ENCODE measurements at places on chromosomes 3 and 15. TPM values are rescaled to one million over a fixed set of nuclear protein-coding genes. Genes with fewer than 3 reads are reported as not detected.

TP53BP1 gene
- total RNA-seq, result 18.0 TPM

SYNPR gene
- 1.7 TPM for total RNA-seq

TM4SF18 gene
- 2.0 TPM for total RNA-seq

SERINC4 gene
- total RNA-seq, result not detected

SAMMSON gene
- 4.9 TPM for total RNA-seq

DNA sequence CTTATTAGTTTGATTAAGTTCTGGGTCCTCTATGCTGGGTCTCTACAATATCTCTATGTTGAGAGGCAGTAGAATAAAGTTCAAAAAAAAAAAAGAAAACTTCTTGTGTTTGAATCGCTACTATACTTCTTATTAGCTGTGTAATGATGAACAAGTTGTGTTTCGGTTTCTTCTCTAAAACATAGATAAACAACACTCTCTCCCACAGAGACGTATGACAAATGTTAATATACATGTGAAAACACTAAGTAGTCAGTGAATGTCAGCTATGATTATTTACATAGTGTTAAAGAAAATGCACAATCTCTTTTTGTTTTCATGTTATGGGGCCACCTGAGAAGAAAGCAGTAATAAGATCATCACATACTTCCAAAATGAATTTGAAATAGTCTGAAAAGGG lies 45.3 kb downstream of the ACAP2 start:
- no peak for DNase-seq
- no peaks in the 10 kb centered on the region for H3K36me3 ChIP-seq
- no peak overlapping the region for H3K27ac ChIP-seq
- H3K4me3 ChIP-seq, result no peak overlapping the region

DNA sequence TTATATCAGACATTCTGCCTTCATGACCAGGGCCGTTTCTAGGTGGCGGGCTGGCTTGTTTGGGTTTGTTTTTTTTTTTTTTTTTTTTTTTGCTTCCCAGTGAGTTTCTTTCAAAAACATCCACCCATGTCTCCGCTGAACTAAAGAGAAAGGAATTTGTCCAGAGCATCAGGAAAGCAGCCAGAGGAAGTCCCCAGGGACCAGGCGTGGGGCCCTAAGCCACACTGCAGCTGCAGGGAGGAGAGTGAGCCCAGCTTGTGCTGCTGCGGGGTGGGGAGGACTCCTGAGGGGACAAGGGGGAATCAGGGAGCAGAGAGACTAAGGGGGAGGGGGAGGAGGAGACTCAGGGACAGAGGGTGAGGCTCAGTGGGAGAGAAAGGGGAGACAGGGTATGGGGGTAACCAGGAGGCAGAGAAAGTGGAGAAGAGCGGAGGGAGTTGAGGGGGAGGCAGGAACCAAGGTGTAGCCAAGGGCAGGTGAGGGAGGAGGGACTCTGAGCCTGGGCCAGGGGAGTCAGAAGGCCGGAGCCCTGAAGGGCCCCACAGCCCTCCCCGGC lies 49.5 kb downstream of the CYP11A1 start:
- no peaks in the 10 kb centered on the region for H3K36me3 ChIP-seq
- no peak overlapping the region for H3K27ac ChIP-seq
- H3K4me1 ChIP-seq, result peaks cover 11% of the 10 kb centered on the region
- H3K4me3 ChIP-seq, result no peak overlapping the region
- peak; percentile 91 for DNase-seq
- H3K27me3 ChIP-seq, result no peaks in the 10 kb centered on the region

- peak overlapping the region; percentile 97 for H3K27ac ChIP-seq
- H3K27me3 ChIP-seq, result no peaks in the 10 kb centered on the region
- peak overlapping the region; percentile 94 for H3K4me3 ChIP-seq
- DNase-seq, result peak; percentile 88
- peaks cover 8% of the 10 kb centered on the region for H3K36me3 ChIP-seq
These were observed 672 bp downstream of the TFRC start for GRCh38 chr3:196081002-196081833.

DNA sequence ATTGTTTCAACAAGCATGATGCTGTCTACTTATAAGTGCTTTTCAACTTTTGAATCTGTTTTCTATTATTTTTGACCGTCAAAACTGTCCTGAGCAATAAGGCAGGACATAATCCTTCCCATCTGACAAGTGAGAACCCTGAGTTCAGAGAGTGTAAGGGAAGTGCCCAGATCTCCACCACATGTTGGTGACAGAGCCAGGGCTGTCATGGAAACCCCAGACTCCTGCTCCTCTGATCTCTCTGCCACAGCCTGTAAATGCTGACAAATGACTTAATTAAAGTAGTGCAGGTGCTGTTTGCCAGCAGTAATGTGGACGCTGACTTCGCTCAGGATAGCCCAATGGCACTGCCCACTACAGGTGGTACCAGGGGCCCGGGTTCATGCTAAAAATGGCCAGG lies 40.3 kb downstream of the SPSB4 start:
- H3K4me1 ChIP-seq, result peaks cover 16% of the 10 kb centered on the region
- H3K27ac ChIP-seq, result no peak overlapping the region
- no peak overlapping the region for H3K4me3 ChIP-seq
- DNase-seq, result peak; percentile 56
- no peaks in the 10 kb centered on the region for H3K36me3 ChIP-seq

DNA sequence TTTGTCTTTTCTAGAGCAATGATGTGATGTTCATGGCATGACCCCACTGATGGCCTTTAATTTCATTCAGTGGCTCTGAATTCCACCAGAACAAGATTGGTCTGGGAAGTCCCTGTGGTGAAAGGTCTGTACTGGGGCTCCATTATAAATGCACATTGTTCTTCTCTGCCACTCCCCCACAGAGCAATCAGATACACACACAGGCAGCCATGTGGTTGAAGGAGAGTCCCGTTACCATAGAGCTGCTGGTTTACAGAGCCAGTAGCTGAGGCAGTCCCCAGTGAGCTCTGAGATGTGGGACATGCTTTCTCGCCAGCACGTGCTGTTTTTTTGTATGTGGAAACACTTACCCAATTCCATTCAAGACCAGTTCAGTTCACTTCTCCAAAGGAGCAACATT lies 172.7 kb upstream of the TRIM42 start:
- no peaks in the 10 kb centered on the region for H3K4me1 ChIP-seq
- H3K4me3 ChIP-seq, result no peak overlapping the region
- no peak overlapping the region for H3K27ac ChIP-seq
- DNase-seq, result peak; percentile 50
- no peaks in the 10 kb centered on the region for H3K36me3 ChIP-seq

DNA sequence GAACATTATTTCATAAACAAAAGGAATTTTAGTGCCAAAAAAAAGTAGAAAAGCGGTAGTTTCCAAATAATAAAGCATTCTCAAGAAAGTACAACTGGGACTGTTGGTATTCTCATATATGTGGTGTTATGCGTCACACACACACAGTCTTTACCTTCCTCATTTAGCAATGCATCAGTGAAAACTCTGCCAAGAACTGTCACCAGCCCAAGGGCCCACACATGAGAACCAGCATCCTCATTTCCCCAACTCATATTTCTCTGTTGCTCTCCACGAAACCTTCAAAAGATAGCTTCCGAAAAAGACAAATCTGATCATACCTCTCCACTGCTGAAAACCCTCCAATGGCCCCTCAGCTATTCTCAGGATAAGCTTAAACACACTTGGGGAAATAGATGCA lies 150.7 kb downstream of the CADPS start:
- peaks cover 4% of the 10 kb centered on the region for H3K4me1 ChIP-seq
- no peak overlapping the region for H3K4me3 ChIP-seq
- H3K36me3 ChIP-seq, result no peaks in the 10 kb centered on the region
- no peak overlapping the region for H3K27ac ChIP-seq

DNA sequence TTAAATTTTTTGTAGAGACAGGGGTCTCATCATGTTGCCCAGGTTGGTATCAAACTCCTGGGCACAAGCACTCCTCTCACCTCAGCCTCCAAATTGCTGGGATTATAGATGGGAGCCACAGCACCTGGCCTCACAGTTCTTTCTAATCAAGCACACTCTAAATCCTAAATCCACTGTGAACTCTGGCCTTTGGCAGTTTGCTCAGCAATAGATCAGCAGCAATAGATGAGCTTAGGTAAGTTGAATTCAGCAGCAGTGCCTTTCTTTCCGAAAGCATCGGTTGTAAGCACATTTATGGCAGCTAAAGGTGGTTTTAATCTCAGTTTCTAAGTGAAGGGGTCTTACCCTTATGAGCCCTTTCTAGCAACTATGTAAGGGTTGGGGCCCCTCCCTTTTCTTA lies 16.6 kb downstream of the PDHB start:
- H3K27me3 ChIP-seq, result no peaks in the 10 kb centered on the region
- H3K36me3 ChIP-seq, result peaks cover 3% of the 10 kb centered on the region
- H3K4me3 ChIP-seq, result no peak overlapping the region
- no peak overlapping the region for H3K27ac ChIP-seq

Measured in stomach (tissue), 19 donors.